ENCODE measurements at places on chromosomes 2 and 18.

DNA sequence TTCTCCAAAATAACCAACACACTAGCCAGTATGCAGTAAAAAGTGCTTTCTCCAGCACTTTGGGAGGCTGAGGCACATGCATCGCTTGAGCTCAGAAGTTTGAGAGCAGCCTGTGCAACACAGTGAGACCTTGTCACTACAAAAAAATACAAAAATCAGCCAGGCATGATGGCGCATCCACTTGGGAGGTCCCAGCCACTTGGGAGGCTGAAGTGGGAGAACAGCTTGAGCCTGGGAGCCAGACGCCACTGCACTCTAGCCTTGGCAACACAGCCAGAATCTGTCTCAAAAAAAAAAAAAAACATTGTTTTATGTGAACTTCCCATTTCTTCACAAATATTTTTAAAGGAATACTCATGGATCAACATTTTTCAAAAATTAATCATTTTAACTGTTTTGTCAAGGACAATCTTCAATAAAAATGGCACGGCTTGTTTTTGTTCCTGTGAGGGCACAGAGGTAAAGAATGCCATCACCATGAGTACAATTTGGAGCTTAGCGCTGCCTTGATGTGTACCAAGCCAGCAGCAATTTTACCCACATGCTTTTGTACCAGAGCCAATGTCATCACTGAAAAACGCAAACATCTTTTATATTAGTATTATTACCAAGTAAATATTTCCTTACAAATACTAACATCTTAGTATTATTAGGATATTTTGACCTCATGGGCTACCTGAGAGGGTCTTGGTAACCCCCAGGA lies 26.7 kb downstream of the RAB1A start:
- DNase-seq = no peak

- DNase-seq = no peak
Measured at GRCh38 chr2:8484502-8485283, 197.2 kb upstream of the ID2 start.

DNA sequence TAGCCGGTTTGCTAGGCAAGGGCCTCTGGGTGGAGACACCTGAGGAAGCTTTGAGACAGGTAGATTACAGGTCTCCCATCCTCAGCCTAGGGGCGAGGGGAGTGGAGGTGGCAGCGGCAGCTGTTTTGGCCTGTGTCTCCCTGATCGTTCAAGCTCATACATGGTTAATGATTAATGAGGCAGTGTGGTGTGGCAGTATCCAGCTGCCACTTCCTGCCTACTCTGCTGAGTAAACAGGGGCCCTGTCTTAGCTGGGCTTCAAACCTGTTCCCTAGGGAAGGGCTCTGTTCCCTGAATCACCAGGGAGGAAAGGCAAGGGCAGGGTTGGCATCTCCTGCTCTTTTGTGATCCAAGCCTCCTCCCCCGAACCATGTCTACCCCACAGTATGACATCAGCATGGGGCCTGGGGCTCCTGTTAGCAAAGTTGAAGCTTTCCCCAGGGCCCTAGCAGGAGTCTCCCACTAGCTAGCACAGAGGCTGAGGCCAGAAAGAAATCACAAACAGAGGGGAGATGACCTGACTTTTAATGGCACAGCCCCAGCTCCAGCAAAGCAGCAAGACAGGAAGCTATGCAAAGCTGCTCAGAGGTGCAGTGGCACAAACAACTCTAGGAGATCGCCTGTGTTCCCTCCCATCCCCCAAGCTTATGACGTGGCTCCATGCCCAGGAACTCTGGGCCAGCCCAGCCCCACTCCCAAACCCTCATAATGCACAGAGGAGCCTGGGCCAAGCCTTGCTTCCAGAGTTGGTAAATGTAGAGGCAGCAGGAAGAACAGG lies 3.7 kb upstream of the TUBA4B start:
- DNase-seq = peak; percentile 80

GRCh38 chr18:36274083-36274715 lies 23.3 kb upstream of the FHOD3 start:
- DNase-seq = no peak

DNA sequence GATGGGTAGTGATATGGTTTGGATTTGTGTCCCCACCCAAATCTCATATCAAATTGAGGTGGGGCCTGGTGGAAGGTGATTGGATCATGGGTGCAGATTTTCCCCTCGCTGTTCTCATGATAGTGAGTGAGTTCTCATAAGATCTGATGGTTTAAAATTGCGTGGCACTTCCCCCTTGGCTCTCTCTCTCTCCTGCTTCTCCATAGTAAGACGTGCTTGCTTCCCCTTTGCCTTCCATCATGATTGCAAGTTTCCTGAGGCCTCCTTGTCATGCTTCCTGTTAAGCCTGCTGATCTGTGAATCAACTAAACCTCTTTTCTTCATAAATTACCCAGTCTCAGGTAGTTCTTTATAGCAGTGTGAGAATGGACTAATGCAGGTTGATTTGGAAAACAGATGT lies 223.2 kb upstream of the APCDD1 start:
- DNase-seq = no peak

DNA sequence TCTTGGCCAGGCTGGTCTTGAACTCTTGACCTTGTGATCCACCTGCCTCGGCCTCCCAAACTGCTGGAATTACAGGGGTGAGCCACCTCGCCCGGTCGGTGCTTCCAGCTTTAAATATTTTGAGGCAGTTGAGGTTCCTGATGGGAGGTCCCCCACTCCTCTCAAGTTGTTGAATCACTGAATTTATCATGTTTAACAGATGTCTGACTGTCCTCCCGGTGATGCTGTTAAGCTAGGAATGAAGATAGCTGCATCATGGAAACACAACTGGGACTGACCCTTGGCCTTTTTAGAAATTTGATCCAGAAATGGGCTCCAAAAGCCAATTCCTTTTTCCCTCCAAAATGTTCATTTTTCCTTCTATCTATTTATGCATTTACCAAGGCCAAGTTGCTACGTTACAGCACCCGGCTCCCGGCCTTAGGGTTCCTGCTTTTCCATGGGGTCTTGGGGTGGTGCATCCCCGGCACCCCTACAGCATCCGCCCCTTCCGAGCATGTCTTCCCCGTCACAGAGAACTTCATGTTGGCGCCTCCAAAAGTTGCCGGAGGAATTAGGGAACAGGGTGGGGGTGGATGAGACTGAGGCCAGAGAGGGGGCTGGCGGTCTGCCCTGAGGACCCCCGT lies 43.9 kb downstream of the PAX8 start:
- no peak for DNase-seq

DNA sequence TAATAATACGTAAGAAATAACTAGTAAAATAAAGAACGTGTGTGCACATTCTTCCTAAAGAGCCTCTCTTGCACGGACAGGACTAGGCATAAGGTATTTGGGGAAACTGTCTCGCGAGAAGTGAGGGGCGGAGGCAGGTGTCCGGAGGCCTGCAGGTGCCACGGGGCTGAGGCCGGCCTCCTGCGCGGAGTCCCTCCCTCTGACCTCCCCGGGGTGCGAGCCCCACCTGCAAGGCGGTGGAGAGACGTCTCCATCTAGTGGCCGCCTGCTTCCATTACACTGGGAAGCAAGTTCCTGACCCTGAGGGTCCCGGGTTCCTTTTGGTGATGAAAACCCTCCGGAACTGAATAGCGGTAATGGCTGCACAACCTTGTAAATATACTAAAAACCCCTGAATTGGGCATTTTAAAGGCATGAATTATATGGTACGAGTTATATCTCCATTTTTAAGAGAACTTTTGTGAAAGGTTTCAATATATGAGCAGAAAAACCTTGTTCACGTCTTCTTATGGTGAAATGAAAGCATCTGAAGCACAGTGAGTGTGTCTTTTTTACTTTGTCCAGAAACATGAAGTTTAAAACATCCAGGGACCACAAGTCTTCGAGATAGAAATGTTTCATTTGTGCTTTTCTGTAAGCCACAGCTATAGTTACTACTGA lies 35.5 kb upstream of the CTDP1 start:
- peak; percentile 75 for DNase-seq

DNA sequence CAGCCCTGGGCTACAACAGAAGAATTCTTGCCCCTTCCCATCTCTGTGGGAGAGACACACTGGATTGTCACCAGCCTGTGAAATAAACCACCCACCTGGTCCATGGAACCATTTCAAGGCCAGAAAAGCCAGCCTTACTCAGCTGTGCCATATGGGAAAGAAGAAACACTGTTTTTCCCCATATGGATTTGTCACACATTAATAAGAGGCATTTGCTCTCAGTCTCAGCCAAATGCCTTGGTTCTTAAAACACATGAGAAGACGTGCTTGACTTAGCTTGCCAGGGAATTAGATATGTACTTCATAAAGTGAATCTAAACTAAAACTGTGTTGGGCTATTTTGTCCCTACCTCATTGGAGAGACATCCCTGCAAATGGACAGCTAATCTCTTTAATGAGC lies 308.6 kb upstream of the TNP1 start:
- no peak for DNase-seq

GRCh38 chr2:235283246-235283645 lies 210.6 kb upstream of the AGAP1 start:
- DNase-seq = no peak

- DNase-seq = no peak
Measured at GRCh38 chr2:100832885-100833284, 12.9 kb downstream of the NPAS2 start.

DNA sequence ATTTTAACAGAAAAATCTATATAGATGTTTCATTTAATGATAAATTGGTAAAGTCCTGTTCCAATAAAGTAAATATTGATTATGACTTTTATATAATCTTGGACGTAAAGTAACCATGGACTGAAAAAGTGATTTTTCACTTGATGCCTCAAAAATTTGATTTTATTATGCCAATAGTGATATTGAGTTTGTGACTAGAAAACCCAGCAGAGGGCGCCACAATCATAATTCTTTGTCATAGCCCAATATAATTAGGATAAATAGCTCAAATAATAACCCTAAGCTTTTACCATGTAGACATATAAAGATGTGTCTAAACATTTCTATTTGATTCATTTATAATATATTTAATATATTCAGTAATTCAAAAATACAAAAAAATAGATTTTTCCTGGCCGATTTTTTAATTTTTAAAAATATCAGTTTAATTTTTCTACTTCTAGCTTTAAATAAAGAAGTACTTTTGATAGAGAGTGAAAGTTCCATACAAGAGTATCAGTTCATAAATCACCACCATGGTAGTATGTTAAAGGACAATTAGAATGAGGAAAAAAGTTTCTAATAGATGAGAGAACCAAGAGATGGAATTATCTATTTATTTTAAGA lies 30.7 kb downstream of the CAMKMT start:
- DNase-seq = peak; percentile 88

GRCh38 chr2:217402761-217403383 lies 543.0 kb upstream of the TNP1 start:
- DNase-seq = no peak

DNA sequence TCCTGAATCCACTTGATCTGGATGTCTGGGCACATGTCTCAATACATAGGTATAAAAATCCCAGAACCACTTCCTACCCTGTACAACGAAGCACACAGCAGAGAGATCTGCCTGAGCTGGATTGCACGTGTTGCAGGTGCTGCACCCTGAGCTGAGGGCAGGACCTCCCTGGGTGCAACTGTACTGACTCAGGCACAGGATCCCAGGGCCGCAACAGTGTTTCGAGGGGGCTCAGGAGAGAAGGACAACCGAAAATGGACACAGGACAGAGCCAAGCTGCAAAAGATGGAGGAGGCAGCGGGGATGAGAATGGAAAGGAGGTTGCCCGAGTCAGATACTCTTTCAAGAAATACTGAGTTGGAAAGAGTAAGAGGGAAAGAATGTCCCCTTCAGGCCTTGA lies 354.1 kb downstream of the EIPR1 start:
- DNase-seq = no peak

DNA sequence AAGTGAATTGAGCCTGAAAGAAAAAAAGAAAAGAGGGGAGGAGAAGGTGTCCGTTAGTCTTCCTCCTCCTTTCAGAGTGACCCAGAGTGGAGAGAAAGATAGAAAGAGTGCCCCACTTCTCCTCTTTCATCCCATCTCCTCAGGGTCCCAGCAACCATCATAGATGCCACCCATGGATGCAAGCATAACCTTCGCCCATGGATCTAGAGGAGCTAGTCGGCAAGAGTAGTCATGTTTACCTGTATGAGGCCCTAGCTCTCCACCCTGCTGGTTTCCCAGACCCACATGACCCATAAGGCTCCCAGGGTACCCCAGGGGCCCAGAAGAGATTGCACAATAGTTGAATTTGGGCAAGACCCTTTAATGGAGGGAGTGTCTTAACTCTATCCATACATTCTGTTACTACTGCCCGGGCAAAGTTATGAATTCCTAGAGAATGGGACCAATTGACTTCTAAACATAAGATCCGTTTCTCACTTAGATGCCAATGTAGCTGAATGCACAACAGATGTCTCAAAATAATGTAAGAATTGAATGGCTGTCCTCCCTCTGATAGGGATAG lies 56.1 kb upstream of the CDCA7 start:
- DNase-seq = no peak

GRCh38 chr2:23393722-23394121 lies 8.7 kb downstream of the KLHL29 start:
- DNase-seq = no peak

GRCh38 chr2:167331636-167332232 lies 443.5 kb downstream of the XIRP2 start:
- peak; percentile 4 for DNase-seq

DNA sequence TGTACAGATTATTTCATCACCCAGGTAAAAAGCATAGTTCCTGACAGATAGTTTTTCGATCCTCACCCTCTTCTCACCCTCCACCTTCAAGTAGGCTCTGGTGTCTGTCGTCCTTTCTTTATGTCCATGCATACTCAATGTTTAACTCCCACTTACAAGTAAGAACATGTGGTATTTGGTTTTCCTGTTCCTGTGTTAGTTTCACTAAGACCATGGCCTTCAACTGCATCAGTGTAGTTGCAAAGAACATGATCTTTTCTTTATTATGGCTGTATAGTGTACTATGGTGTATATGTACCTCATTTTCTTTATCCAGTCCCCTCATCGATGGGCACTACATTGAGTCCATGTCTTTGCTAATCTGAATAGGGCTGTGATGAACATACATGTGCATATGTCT lies 184.2 kb downstream of the KCNJ3 start:
- no peak for DNase-seq

DNA sequence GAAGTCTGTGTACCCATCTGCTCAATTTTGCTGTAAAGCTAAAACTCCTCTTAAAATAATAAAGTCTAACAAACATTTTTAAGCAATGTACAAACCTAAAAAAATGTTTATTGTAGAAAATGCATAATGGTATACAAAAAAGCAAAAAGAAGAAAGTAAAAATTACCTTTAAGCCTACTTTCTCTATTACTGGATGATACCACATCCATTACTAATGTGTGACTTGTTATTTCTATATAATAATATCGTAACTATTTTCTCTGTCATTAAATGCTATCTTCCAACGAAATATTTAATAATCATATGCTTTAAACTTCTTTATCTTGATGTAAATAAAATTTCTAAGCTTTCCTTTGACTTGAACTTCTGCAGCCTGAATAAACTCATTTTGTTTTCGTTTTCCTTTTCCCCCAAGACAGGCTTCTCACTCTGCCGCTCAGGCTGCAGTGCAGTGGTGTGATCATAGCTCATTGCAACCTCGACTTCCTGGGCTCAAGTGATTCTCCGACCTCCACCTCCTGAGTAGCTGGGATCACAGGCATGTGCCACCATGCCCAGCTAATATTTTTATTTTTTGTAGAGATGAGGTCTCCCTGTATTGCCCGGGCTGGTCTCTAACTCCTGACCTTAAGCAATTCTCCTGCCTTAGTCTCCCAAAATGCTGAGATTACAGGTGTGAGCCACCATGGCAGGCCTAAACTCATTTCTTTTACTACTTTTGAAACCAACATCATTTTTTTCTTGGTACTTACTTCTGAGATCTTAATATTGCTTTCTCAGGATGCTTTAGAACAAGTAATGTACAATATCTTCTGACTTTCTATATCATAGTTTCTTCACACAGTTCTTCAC lies 18.1 kb upstream of the DNAH7 start:
- no peak for DNase-seq
